ENCODE measurements at places on chromosomes 12 and 14. TPM values are rescaled to one million over a fixed set of nuclear protein-coding genes. Genes with fewer than 3 reads are reported as not detected.

TOMM20L gene
- total RNA-seq: not detected

ASCL1 gene
- not detected for total RNA-seq

DNA sequence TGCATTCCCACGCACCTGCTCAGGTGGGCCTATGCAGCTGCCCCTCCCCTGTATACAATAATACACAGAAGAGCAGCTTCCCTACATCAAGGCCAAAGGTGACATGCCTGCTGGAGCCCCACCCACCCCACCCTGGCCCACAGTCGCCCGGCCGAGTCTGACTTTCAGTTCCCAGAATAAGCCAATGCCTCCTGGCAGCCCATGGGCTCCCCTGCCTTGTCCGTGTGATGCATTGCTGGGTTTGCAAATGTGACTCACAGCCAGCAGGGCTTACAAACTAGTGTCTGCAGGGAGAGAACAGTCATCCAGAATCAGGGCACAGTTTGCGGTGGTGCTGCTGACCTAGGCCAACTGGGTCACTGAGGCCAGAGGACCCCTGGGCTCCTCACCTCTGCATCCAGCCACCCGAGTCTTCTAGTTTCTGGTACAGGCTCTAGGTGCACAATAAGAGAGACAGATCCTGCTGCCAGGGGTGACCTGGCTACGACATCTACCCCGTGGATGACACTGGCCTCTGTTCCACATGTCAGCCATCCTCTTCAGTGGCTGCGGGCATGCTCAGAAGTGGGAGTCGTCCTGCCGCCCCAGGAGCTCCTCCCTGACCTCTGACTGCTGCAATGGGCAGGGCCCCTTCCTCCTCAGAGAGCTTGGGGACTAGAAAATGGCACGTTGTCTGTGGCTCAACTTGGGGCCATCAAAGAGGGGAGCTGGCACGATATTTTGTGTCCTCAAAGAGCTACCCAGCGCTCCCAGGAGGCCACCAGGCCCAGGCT lies 84.5 kb downstream of the CHGA start:
- peak; percentile 77 for DNase-seq

DNA sequence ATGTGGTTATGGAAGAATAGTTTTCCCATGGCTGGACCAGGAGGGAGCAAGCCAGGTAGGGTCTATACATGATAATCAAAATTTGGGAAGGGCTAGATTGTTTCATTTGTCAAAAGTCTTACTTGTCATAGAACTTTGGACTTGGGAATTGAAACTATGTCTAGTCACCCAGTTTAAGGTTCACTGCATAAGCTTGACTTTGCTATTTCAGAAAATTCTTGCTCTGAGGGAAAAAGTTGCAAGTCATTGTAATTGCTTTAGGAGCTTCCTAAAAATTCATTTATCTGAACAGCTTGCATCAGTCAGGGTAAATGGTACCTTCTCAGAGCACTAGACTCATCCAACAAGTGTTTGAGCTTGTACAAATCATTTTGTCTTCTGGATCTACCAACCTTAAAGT lies 1194.7 kb downstream of the GALC start:
- no peak for DNase-seq

- DNase-seq: no peak
Observed at GRCh38 chr14:49546766-49547165, 39.4 kb downstream of the RPS29 start.

DNA sequence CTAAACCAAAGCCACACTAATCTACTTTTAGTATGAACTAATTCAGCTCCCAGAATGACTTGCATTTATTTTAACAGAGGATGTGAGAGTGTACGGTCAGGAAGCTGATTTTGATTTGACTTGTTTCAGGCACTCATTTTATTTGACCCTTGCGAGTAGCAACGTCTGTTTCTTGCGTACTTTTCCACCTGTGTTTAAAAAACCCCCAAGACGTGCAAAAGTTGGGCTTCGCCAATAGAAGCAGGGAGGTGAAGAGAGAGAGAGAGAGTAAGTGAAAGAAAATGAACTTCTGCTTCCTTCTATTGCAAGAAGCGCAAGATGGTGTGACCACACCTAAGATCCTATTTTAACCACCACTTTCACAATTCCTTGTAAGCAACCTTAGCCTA lies 6.7 kb upstream of the SLC15A4 start:
- DNase-seq: no peak

GRCh38 chr14:104600141-104600643 lies 4.4 kb downstream of the TMEM179 start:
- DNase-seq: peak; percentile 41

Data from HFFc6 (cell line).